ENCODE measurements at places on chromosomes 5 and 9.

- DNase-seq: no peak
Measured at GRCh38 chr5:36392818-36393217, 91.1 kb upstream of the RANBP3L start.

DNA sequence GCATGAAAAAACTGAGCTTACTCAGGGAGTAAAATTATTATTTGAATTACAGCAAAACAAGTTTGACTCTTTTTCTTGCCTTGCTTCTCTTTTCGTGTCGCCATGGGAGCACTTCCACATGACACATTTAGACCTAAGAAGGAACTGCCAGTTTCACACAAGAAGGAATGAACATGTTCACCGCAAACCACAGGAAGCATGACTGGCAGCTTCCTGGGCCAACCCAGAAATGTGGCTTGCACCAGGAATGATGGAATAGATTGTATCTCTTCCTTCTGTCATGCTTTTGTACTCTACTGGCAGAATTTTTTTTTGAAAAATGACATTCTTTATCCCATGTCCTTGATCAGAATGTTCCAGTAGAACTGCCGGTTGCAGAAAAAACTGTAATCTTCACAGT lies 32.9 kb upstream of the MAN2A1 start:
- DNase-seq: no peak

DNA sequence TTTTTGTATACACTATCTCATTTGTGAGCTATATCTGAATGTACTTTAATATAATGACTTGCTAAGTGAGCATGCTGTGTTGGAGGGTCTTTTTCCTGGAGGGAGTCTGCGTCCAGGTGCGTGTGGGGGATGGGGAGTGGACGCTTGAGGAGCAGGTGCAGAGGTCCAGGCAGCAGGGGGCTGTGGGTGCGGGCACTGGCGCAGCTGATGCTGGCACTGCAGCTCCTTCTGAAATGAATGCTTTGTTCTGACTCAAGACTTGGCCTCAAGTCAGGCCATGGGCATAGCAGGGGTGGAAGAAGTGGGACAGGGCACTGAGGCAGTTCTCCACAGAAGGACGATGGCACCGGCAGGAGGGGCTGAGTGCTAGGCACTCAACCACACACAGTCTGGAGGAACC lies 165.7 kb upstream of the IRX1 start:
- no peak for DNase-seq

DNA sequence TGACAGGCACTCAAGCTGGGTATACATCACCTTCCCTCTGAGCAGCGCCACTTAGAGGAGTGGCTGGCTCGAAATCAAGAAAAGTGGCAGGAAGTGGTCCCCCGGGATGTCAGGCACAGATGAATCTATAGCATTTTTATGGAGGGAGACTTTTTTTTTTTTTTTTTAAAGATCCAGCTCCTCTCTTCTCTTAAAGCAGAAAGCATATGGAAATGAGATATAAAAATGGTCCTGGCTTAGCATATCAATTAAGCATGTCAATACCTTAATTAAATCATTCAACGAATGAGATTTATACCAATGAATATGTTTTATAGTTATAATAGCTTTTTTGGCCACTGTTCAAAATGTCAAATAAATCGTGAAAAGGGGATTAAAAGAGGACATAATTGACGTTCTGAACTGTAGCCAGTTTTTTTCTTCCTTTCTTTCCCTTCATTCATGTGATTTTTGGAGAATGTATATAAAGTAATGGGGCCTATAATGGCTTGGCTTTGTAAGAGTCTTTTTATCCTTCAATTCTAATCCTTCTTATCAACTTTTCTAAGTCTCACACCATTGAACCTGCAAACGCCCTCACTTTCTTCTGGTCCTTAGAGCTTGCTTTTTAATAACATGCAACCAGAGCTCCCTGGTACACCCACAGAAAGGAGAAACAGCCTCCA lies 319.2 kb upstream of the PANK3 start:
- no peak for DNase-seq

DNA sequence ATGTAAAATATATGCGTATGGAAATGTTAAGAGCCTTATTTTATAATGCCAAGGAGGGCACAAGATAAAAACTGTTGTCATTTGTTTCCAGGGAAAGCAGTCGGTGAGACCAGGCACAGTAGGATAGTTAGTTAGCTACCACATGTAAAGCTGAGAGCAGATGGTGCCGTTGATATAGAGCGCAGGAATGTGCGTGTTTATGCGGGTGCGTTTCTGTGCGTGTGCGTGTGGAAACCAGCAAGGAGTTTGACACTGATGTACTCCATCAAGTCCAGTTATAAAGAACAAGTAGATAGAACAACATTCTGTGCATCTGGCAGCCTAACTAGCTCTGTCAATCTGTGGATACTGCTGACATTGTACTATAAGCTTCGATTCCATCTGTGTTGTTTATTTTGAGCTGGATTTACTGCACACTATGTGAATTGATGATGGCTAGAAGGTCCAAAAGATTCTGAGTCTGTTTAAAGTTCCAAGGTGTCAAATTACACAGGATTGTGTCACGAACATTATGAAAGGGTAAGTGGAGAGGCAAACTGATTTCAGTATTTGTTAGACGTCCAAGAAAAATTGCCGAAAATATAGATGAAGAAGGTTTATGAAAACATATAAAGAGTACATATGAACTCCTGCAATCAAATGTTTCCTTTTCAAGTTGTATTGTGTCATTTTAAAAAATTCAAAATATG lies 494.9 kb upstream of the MEF2C start:
- no peak for DNase-seq

All from D721Med (cell line).